ENCODE measurements at places on chromosomes 4 and X.

GRCh38 chr4:40087799-40088366, 31.2 kb downstream of the N4BP2 start:
- DNase-seq = no peak

- no peak for DNase-seq
Measured at GRCh38 chr4:35228313-35228712, 1016.0 kb downstream of the ARAP2 start.

DNA sequence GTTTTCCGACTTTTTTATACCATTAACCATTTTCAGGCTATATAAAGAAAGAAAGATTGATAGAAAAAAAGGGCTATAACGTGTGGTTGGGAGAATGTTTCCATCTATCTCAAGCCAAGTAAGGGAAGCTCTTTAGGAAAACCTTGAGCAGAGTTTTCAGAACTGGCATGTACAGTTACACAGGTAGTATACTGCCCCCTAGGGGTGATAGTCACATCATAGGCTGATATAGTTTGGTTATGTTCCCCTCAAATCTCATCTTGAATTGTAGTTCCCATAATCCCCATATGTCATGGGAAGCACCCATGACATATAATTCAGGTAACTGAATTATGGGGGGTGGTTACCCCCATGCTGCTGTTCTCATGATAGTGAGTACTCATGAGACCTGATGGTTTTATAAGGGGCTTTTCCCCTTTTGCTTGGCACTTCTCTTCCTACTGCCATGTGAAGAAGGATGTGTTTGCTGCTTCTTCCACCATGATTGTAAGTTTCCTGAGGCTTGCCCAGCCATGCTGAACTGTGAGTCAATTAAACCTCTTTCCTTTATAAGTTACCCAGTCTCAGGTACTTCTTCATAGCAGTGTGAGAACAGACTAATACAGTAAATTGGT, 186.8 kb downstream of the TMA16 start:
- DNase-seq = no peak

DNA sequence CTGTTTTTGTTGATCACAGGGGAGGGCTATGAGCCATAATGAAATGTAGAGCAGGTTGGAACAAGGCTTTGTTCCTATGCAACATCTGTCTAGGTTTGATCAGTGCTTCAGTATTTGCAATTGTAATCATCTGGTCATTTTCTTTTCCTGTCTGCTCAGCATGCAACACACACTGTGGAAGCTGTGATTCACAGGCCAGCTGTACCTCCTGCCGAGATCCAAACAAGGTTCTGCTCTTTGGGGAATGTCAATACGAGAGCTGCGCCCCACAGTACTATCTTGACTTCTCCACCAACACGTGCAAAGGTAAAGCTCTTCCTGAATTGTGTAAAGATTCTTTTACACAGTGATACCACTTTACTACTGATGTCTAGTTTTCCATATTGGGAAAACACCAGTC, 181.9 kb upstream of the ANXA3 start:
- DNase-seq = no peak

GRCh38 chr4:135966936-135967335, 1565.4 kb downstream of the PCDH18 start:
- no peak for DNase-seq

GRCh38 chr4:113618205-113618604, 143.3 kb downstream of the CAMK2D start:
- DNase-seq = no peak

GRCh38 chr4:125432078-125432477, 117.3 kb downstream of the FAT4 start:
- no peak for DNase-seq

DNA sequence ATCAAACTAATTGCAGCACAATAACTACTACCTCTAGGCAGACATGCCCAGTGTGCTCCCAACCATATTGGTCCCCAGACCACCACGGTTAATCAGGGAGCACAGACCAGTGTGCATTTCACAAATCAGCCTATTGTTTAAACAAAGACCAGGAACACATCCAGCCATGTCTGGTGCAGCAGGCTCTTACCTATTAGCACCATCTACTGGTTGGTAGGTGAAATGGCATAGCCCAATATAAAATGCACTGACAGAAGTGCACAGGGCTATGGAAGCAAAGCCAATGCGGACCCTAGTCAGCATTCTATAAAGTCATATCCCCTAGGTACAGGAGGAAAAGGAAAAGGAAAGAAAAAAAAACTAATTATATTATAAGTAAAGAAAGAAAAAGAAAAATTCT, 15.5 kb upstream of the CYLC1 start:
- no peak for DNase-seq

GRCh38 chr4:25065431-25065858, 34.7 kb upstream of the LGI2 start:
- no peak for DNase-seq

- DNase-seq = no peak
Measured at GRCh38 chr4:80307774-80308465, 27.6 kb upstream of the CFAP299 start.

GRCh38 chrX:153727123-153727931, 2.7 kb downstream of the ABCD1 start:
- DNase-seq = no peak

DNA sequence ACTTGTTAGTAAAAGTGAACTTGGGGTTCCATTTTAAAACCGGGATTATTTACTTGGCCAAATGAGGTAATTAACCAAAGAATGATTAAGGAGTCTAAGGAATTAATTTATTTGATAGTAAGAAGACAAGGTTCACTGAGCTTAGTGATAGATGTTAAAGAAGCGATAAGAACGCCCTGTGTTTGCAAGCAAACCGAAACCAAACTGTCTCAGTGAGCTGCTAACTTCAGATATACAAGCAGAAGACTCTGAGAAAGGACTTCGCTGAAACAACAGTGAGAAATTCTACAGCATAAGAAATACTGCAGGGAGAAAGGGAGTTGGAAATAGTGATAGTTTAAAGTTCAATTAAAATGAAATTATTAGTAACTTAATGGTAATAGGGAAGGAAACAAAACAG, 37.6 kb upstream of the SHISA3 start:
- DNase-seq = no peak

GRCh38 chrX:105167233-105167632, 53.3 kb downstream of the TEX13A start:
- no peak for DNase-seq

DNA sequence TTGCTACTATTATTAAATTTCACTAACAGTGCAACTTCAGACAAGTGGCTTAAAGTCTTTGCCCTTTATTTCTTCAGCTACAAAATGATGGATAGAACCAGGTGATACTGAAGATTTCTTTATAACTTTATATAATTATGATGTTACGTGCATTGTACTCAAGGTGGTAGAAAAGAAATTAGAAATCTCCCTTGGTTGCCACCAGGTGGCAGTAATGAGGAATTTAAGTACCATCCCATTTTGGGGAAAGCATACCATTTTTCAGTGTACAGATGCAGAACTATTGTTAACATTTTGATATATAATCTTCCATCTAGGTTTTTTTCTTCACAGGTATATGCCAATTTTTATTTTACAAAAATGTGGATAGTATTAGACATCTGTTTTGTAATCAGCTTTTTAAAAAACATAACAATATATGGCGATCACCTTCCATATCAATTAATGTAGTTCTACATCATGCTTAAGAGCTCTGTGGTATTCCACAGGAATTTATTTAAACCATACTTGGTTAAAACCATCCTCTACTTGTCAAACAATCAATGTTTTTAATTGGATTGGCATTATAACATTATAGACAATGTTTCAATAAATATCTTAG, 37.7 kb upstream of the RAB33B start:
- DNase-seq = peak; percentile 16

- peak; percentile 81 for DNase-seq
Measured at GRCh38 chrX:3262901-3263300, 83.6 kb downstream of the MXRA5 start.

DNA sequence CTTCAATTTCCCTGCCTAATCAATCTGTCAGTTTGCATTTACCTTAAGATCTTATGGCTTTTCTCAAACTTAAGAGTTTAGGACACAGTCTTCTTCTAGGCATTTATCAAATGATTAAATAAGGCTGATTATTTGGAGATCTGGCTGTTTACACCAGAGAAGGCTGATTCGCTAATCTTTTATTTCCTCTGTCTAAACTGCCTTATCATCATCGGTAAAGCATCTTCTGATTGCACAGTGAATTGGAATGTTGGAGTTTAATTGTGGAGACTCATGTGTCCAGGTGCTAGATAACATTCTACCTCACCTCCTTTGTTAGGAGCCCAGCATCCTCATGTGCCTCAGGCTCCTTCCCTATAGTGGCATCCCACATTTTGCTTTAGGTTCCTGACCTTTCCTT, 100.3 kb upstream of the DDIT4L start:
- DNase-seq = peak; percentile 27

- no peak for DNase-seq
Measured at GRCh38 chr4:171785388-171785787, 27.8 kb upstream of the GALNTL6 start.

DNA sequence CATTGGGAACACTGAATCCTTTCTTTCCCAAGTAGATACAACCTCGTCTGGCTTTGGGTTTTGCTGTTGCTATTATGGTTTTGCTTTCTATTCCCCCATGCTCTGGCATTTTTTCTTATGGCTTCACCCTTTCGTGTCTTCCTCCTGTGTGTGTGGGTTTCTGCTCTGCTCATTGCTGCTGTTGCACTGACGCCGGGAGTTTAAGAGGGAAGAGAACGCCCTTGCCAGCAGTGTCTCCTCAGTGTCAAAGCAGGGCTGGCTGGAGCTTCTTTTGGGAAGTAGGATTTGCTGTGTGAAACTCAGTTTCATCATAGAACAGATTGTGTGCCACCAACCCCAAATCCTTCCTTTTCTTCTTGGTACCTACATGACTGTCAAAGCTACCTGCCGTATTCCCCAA, 63.7 kb downstream of the CLDN22 start:
- DNase-seq = no peak

GRCh38 chr4:46994007-46994405, 625 bp upstream of the GABRA4 start:
- no peak for DNase-seq

GRCh38 chr4:107939307-107939706, 8.0 kb downstream of the CYP2U1 start:
- peak; percentile 20 for DNase-seq

DNA sequence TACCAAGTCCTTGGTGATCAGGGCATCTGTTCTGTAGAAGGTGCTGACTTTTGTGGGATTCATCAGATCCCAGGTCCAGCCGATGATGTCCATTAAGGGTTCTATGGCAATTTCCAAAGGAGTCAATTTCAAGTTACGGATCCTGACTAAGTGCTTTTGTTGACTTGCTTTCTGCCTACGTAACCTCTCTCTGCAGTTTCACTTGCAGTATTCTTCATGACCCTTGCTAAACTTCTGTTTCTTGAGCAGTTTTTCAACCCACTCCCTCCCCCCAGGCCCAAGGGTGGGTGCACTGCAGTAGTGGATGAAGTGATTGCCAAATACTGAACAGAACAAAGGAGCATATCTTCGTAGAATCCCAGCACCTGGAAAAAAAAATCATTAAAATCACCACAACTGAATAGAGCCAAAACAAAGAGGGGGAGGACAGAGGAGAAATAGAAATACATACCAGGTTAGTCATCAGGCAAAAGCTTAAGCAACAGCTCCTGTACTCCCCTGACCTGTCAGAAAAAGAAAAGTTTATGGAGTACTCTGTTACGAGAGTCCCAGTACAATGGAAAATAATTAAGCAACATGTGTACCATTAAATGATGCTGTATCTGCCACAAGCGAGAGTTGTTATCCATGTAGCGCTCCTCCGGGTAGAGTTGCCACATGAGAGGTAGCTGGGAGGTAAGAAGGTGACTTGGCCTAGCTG, 5.8 kb downstream of the CMC4 start:
- no peak for DNase-seq

DNA sequence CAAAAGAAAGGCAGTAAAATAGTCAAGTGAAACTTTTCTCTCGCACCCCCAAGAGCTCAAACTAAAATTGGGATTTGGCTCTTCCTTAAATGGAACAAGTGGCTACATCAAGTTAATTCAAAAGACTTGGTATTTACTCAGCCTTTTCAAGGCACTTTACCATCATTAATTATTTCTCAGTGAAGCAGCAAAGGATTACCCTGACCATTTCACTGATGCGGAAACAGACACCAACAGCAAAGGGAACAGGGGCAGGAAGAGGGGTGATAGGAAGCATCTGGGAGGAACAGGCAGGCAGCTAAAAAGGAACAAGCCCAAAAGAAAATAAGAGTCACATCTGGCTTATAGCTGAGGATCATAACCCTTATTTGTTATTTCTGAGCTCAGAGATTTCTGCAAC, 2.7 kb downstream of the SCML2 start:
- DNase-seq = no peak

GRCh38 chr4:25928379-25929297, 14.6 kb downstream of the SMIM20 start:
- DNase-seq = peak; percentile 71

DNA sequence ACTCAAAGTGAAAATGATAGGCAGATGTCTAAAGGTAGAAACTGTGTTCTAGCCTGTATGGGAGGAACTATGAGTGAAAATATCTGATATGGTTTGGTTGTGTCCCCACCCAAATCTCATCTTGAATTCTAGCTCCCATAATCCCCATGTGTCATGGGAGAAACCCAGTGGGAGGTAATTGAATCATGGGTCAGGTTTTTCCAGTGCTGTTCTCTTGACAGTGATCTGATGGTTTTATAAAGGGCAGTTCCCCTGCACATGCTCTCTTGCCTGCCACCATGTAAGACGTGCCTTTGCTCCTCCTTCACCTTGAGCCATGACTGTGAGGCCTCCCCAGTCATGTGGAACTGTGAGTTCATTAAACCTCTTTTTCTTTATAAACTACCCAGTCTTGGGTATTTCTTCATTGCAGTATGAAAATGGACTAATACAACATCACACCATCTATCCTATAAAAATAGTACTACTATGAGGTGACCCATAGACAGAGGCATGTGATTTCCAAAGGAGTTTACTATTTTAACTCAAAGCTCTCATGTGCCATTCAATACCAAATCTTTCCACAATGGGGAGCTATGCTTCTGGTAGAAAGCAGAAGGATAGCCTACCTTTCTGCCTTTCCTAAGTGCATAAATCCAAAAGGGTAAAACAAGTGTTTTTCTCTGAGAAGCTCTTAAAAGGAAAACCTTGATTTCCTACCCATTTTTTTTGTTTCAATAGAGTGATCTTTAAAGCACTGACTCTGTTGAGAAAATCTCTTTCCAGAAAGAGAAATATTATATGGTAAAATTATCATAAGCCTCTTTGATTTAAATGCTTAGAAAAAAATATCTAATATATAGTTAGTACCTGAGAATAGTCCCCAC, 38.8 kb downstream of the SEC31A start:
- DNase-seq = no peak

DNA sequence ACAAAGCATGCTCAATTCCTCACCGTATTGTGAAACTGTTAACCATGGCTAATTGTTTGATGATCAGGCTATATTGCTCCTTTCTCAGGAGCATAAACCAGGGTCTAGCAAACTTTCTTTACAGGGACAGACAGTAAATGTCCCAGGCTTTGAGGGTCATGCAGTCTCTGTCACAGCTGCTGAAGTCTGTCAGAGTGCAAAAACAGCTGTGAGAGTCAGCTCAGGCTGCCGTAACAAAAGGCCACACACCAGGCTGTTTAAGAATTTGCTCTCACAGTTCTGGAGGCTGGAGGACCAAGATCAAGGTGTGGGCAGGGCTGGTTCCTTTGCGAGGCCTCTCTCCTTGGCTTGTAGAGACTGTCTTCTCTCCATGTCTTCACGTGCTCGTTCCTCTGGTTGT, 75.6 kb downstream of the GPR143 start:
- no peak for DNase-seq

GRCh38 chr4:3451956-3452355, 10.2 kb downstream of the HGFAC start:
- peak; percentile 23 for DNase-seq

All from fibroblast of skin of left quadriceps (primary cell).